ENCODE measurements at places on chromosomes 13 and 19. TPM values are rescaled to one million over a fixed set of nuclear protein-coding genes. Genes with fewer than 3 reads are reported as not detected.

The ICAM1 gene
- 33.0 TPM for total RNA-seq

The ANKLE1 gene
- not detected for total RNA-seq

The CACNA1A gene
- 0.93 TPM for total RNA-seq

The TEX30 gene
- 10.6 TPM for total RNA-seq

The ZNF471 gene
- total RNA-seq, result 9.4 TPM

The PPP2R1A gene
- total RNA-seq, result 177 TPM

The FUT2 gene
- 3.4 TPM for total RNA-seq

The LYPD5 gene
- total RNA-seq, result 9.8 TPM

The OR10H1 gene
- total RNA-seq, result not detected

The OXGR1 gene
- total RNA-seq, result not detected

The CYP2F1 gene
- total RNA-seq, result not detected

The IFNL1 gene
- not detected for total RNA-seq

The LGALS7 gene
- total RNA-seq, result not detected

The GIPR gene
- 0.54 TPM for total RNA-seq

The FCGBP gene
- total RNA-seq, result 0.31 TPM

The FFAR3 gene
- total RNA-seq, result not detected

The NKG7 gene
- total RNA-seq, result not detected

The CACNG7 gene
- total RNA-seq, result not detected

The S1PR5 gene
- not detected for total RNA-seq

The EFNB2 gene
- 39.7 TPM for total RNA-seq

The TMEM150B gene
- 2.2 TPM for total RNA-seq

The ZNF154 gene
- total RNA-seq, result 3.8 TPM

The B3GNT3 gene
- not detected for total RNA-seq

The FPR3 gene
- 4.1 TPM for total RNA-seq

The CEACAM4 gene
- not detected for total RNA-seq

The TUBA3C gene
- total RNA-seq, result not detected

The PTPRS gene
- total RNA-seq, result 243 TPM

The MEIS3 gene
- total RNA-seq, result 37.2 TPM

The SHISA2 gene
- total RNA-seq, result 0.72 TPM

The LRRC4B gene
- total RNA-seq, result 9.3 TPM

The AMER2 gene
- 0.31 TPM for total RNA-seq

The PSG6 gene
- not detected for total RNA-seq

The ZNF90 gene
- 2.5 TPM for total RNA-seq

The BCAM gene
- 24.1 TPM for total RNA-seq

The GRK1 gene
- total RNA-seq, result not detected

The ADGRL1 gene
- total RNA-seq, result 47.9 TPM

The SELENOV gene
- not detected for total RNA-seq

The GPC6 gene
- total RNA-seq, result 18.1 TPM

The ZNF724 gene
- total RNA-seq, result 0.94 TPM

The MATK gene
- total RNA-seq, result 5.0 TPM

The IL4I1 gene
- not detected for total RNA-seq

The SCGB2B2 gene
- total RNA-seq, result not detected

The CACNG6 gene
- not detected for total RNA-seq

The SERP2 gene
- total RNA-seq, result 8.4 TPM

The TPTE2 gene
- total RNA-seq, result not detected

The FUT1 gene
- total RNA-seq, result 0.54 TPM

The ZNF610 gene
- total RNA-seq, result 1.7 TPM

The IGFL3 gene
- total RNA-seq, result not detected

The C1QTNF9 gene
- total RNA-seq, result not detected

The OR7D2 gene
- not detected for total RNA-seq

The TMEM38A gene
- 9.9 TPM for total RNA-seq

The CABP5 gene
- total RNA-seq, result not detected

The FREM2 gene
- total RNA-seq, result 0.40 TPM

The ZNF563 gene
- total RNA-seq, result 4.7 TPM

The ZFP14 gene
- 10.6 TPM for total RNA-seq

The IRGC gene
- not detected for total RNA-seq

The SPRED3 gene
- 0.81 TPM for total RNA-seq

All from gastroesophageal sphincter (tissue), 4 donors.